ENCODE measurements at places on chromosomes 7 and 10.
A peak's percentile ranks its signal among the peaks of the same experiment; 100 is the strongest.

DNA sequence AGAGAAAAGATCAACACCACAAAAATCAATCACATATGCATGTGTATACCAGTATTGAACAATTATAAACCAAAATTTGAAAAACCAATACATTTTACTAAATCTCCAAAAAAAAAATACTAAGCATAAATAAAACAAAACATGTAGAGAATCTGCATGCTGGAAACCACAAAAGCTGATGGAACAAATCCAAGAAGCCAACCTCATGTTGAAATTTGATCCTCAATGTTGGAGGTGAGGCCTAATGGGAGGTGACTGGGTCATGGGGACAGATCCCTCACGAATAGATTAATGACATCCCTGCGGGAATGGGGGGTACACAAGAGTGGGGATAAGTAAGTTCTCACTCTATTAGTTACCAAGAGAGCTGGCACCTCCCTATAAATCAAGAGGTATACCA is 82.5 kb downstream of the OAT start:
- DNase-seq = no peak

- no peak for DNase-seq
Measured at GRCh38 chr7:47636433-47637175, 54.7 kb upstream of the TNS3 start.

GRCh38 chr7:23105086-23105643 is 420 bp upstream of the KLHL7 start:
- peak; percentile 2 for DNase-seq

DNA sequence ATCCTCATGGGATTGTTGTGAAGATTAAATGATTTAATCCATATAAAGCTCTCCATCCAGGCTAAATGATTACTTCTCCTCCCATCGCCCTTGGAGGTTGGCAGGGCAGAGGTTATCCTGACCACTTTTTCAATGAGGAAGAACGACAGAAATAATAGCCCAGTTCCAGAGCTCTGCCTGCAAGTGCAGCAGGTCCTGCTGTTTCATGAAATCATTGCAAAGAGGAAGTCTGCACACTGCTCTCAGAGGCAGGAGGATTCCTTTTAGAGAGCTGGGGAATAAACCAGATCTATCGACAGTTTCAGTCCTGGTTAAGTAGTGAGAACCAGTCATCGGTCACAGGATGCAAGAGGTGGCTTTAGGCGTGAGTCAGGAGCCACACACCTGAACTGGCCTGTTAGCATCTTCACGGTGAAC is 25.0 kb upstream of the CDH23 start:
- DNase-seq = no peak

GRCh38 chr10:98030093-98030821 is at the start of gene CRTAC1:
Gene CRTAC1 (minus strand): TSS chr10:98030621. CDS start chr10:98030472, 149 bp downstream.
- no peak for DNase-seq
